Activated naive CD4-positive, alpha-beta T cell treated with anti-CD3 and anti-CD28 coated beads, Interleukin-2, amount 50 U/mL, for 72 hours (primary cell): ENCODE measurements at places on chromosomes 6 and 20. TPM values are rescaled to one million over a fixed set of nuclear protein-coding genes. Genes with fewer than 3 reads are reported as not detected.

- peak; percentile 66 for DNase-seq
Observed at GRCh38 chr6:90458353-90459224, 128.3 kb downstream of the MAP3K7 start.

The VGLL2 gene
- total RNA-seq, result not detected

- DNase-seq, result no peak
Observed at GRCh38 chr20:63156221-63156671, 59.7 kb downstream of the YTHDF1 start.

The SERINC3 gene
- total RNA-seq, result 59.8 TPM

- DNase-seq, result no peak
Observed at GRCh38 chr6:159137676-159138075, 31.5 kb upstream of the FNDC1 start.

The HSPA12B gene
- not detected for total RNA-seq

DNA sequence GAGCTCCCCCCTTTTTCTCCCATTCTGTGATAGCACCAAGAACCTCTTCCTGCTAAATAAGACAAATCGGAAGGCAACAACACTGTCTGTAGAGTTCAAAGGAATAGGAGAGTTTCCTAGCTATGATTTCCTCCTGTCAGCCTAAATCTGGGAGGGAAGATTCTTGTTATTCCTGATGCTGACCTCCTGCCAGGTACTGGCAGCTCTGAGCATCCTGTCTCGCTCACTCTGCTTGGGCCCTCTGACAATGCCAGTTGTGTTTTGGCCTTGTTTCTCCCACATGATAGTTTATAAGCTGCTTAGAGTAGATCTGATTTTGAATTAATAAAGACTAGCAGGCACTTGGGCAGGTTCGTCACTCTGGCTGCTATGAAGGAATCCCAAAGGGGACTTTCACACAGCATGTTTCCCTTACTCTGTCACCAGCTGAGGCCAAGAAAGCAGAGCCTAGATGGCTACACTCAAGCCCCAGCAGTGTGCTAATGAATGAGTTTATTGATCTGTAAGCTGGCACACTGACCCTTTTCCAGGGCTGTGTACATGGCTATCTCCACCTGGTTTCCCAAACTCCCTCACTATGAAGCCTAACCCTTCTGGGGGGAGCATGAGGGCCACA, 52.3 kb downstream of the UQCC1 start:
- no peak for DNase-seq

The EDN3 gene
- not detected for total RNA-seq

DNA sequence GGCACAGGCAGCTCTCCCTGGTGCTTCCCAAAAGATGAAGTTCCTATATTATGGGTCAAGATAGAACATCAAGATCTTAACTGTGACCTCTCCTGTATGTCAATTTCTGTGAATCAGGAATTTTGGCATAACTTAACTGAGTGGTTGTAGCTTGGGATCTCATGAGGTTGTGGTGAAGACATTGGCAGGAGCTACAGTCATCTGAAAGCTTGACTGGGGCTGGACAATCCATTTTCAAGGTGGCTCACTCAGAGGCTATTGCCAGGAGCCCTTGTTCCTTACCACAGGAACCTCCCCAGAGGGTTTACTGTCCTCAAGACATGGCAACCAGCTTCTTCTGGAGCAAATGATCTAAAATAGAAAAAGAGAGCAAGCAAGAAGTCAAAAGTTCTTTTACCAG, 252.2 kb downstream of the ADGB start:
- no peak for DNase-seq

The BIRC7 gene
- total RNA-seq, result not detected

The DEFB116 gene
- total RNA-seq, result not detected

The SLC22A1 gene
- total RNA-seq, result 1.2 TPM

DNA sequence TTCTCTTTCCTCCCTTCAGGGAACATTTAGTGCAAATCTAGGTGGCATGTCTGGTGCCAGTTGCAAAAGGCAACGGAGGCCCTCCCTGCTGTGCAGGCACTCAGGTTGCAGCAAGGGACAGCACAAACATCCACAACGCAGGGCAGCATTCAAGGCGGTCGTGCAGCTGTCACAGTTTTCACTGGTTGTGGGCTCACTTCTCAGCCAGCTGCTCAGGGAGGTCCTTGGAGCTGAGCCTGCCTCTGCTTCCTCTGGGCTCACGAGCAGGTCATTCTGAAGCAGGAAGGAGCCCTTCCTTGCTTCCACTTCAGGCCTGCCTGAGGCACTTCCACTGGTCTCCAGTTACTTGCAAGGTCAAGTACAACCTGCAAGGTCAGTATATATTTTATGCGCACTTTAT, 3.8 kb upstream of the NPEPL1 start:
- DNase-seq, result no peak

The MAFB gene
- not detected for total RNA-seq

DNA sequence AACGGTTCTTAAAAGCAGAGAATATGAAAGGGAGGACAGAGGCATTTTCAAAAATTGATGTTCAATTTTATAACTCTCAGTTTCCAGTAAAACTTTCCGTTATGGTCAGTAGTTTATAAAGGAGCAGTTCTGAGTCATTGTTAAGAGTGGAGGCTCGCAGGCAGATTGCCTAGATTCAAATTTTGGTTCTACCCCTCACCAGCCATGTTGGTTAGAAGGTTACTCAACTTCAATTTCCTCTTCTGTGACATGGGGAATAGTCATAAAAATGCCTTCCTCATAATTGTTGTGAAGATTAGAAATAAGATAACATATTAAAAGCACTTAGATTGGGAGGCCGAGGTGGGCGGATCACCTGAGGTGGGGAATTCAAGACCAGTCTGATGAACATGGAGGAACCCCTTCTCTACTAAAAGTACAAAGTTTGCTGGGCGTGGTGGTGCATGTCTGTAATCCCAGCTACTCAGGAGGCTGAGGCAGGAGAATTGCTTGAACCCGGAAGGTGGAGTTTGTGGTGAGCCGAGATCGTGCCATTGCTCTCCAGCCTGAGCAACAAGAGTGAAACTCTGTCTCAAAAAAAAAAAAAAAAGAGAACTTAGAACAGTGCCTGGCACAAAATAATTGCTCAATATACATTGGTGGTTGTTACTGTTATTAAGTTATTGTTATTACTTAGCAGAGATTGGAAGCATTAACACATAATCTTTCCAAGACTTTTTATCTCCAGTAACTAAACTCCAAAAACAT, 348.9 kb downstream of the NRN1 start:
- no peak for DNase-seq

GRCh38 chr6:161228096-161228495, 45.8 kb downstream of the AGPAT4 start:
- no peak for DNase-seq

The TAF8 gene
- total RNA-seq, result 62.9 TPM

The CASS4 gene
- total RNA-seq, result 6.5 TPM

DNA sequence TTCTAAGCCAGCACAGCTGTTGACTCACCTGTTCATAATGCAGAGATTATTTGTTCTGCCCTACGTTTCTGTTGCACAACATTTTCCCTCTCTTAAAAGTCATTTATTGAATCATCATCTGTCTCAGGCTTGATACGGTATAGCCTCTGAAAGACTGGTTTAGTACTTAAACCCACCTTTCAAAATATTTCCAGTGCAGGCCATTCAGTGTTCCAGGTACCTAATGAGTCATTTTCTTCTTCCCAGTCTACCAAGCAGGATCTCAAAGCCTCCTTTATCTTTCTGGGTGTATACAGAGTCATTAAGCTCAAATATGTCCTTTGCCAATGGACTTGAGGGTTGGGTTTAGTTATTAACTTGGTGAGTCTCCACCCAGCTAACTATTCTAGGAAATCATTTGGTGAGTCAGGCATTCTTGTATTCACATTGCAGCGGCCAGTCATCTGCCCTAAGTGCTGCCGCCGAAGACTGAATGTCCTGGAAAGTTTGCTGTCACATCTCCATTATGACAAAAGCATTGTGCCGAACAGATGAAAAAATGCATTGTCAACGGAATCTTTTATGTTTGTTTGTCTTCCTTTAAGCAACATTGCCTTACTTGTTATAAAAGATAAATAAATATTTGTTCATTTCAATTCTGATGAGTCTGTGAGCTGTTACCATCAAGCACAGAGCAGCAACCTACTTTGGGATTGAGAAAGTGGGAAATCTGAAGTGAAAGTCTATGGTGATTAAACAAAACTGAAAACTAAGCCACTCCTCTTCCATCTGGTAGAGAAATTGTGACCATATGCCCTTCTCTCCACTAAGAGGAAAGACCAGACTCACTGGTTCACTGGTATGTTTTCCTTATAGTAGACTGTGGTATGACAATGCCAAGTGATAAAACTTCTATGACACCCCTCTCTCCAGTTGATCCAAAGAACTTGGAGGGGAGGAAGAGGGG, 14.3 kb upstream of the FAM135A start:
- no peak for DNase-seq

DNA sequence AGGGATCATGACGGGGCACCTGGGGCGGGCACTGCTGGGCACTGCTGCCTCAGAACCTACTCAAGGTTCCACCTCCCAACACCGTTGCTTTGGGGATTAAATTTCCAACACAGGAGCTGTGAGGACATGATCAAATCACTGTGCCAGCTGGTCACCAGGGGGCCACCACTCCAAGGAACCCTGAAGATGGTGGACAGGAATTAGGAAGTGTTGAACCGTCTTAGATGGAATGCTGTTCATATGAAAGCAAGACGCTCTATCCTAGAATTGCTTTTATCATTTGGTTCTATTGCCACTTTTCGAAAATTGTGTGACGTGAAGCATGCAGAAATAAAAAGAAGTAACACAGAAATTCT, 140.3 kb downstream of the DLL1 start:
- no peak for DNase-seq

The RBPJL gene
- not detected for total RNA-seq

DNA sequence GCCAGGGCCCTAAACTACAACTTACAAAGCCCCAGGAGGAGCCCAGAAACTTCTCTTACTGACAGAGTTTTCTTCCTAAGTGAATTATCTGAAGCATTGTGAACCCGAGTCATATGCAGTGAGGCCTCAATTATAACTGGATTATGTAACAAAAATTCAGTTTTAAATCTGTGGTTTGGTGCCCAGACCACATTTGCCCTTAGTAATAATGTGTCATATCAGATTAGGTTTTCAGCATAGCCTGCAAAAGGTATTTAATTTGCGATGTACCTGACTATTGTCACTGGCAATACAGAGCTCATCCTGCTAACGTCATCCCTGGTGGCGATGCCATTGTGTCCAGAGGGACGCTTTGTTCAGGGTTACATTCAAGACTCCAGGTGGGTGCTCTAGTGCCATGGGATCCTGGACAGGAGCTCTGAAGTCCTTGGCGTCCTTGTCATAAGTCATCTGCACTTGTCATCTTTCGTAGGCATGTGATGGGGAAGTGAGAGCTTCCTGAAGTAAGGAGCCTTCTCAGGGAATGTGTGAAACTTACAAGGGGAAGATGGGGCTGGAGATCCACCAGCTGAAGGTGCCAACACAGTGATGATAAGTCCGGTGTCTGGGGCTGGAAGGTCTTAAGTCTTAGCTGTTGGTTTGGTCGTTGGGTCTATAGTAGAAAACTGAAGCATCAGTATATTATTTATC, 65.1 kb downstream of the HIVEP1 start:
- DNase-seq, result no peak

The TINAG gene
- total RNA-seq, result not detected
